Hematopoietic multipotent progenitor cell treated with erythropoietin and hydrocortisone succinate and interleukin-3 and kit ligand, for 15 days (in vitro differentiated cells): ENCODE measurements at places on chromosomes 1 and 21.

DNA sequence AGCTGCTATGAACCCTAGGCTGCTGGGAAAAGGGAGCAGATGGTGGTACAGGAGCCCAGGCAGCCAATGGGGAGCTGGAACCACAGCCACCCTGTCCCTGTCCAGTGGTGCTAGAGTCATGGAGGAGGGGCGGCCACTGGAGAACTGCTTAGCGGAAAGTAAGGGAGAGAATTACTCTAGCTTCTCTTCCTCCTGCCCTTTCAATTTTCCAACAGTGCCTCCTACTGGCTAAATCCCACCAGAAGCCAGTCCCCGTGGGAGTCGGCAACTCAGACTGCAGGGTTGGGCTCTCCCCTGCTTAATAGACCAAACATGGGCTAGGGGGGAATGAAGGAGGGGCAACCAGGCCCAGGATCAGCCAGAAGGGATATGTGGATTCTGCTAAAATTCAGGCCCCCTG lies 154.5 kb downstream of the ACTL8 start:
- DNase-seq: no peak

DNA sequence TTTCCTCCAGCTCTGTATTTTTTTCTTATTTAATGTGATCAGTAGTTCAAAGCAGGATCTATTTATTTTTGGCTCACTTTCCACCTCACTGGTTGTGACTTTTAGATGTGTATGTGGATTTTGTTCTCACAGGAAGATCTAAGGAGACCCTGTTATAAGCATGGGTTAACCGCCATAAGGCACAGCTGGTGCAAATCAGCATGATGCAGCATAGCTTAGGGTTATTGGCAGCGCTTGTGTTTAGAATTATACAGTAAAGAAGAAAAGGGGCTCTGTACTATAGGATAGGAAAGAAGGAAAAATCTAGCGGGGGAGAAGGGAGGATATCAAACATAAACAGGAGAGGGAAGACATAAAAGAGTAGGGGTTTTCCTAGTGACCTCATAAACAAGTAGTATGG lies 26.9 kb upstream of the RGL1 start:
- DNase-seq: no peak

DNA sequence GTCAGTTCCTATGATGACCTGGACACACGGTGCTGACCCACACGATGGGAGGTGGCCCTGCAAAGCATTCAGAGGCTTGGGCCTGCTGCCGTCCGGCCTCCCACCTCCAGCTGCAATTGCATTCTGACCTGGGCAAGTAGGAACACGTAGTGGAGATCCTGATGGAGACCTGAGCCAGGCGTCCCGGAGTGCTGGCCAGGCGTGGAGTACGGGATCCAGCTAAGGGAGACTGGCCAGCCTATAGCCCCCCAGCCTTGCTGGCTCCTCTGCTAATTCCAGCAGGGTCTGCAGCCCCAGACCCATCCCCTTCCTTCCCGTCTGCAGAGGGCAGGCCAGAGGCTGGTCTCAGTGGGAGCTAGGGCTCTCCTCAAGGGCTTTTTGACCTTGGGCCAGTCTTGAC lies 11.2 kb downstream of the CD46 start:
- no peak for DNase-seq

DNA sequence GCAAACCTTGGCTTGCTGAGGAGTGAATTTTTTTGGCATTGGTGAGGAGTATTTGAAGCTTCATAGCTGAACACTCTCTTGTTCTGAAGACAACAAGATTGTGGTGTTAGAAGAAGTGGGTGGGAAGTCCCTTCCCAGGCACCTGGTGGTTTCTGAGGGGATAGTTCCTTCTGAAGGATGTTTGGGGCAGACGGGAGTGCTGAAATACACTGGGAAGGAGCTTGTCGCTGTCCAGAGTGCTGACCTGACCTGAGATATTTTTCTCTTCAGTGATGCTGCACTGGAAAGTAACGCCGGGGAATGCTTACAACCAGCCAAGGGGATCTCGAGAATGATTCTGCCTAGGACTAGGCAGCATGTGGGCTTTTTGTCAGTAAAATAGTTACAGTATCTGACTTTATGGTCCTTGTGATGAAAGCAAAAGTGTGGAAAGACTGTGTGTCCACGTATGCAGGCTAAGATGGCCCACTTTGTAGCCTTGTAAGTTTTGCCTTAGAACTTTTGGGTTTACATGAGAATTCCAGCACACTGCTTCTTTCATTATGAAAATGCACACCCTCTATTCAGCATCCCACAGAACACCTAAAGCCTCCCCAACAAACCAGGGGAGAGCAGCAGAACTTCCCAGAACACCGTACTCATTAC lies 33.1 kb upstream of the NFASC start:
- DNase-seq: no peak

- no peak for DNase-seq
Measured at GRCh38 chr1:112237983-112238545, 157.9 kb upstream of the CTTNBP2NL start.

- peak; percentile 86 for DNase-seq
Measured at GRCh38 chr1:12229835-12230548, at the start of gene VPS13D. Gene VPS13D, plus strand, starts transcription at chr1:12230030. Its CDS starts 4,237 bp downstream, at chr1:12234267.

DNA sequence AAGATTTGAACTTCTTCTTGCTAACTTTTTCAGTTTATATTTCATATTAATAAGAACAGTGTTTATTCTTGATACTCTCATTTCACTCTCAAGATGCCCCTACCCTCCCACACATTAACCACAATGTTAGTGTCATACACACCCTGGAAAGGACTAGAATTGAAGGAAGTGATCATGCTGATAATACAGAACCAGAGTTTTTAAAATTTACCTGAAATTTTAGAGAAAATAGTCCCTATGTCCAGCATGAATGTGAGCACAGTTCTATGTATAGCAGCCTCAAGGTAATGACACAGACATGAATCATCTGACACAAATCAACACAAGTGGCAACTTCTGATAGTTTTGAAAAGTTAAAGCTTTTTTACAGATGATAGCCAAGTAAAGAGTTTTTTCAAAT lies 26.0 kb downstream of the RGS1 start:
- DNase-seq: no peak

DNA sequence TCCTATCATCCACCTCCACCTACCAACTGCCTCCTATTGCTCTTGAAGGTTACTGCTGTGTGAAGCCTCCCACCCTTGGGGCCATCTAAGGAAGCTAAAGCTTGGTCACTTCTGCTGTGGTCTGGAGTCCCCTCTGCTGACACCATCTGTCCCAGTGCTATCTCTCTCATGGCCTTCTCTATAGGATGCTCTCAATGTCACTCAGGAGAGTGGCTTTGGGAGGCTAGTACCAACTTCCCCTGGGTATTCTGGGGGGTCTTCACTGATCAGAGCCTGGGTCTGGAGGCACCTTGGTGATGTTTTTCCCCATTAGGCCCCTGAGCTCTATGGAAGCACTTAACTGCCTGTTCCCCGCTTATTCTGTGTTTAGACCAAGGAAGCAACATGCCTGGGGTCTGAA lies 12.3 kb upstream of the NCF2 start:
- DNase-seq: no peak

- DNase-seq: no peak
Measured at GRCh38 chr21:34135330-34135729, 62.0 kb downstream of the MRPS6 start.

GRCh38 chr1:178940068-178940765 lies 69.3 kb upstream of the ANGPTL1 start:
- no peak for DNase-seq

- DNase-seq: no peak
Measured at GRCh38 chr1:20729990-20730689, 2.4 kb downstream of the SH2D5 start.

DNA sequence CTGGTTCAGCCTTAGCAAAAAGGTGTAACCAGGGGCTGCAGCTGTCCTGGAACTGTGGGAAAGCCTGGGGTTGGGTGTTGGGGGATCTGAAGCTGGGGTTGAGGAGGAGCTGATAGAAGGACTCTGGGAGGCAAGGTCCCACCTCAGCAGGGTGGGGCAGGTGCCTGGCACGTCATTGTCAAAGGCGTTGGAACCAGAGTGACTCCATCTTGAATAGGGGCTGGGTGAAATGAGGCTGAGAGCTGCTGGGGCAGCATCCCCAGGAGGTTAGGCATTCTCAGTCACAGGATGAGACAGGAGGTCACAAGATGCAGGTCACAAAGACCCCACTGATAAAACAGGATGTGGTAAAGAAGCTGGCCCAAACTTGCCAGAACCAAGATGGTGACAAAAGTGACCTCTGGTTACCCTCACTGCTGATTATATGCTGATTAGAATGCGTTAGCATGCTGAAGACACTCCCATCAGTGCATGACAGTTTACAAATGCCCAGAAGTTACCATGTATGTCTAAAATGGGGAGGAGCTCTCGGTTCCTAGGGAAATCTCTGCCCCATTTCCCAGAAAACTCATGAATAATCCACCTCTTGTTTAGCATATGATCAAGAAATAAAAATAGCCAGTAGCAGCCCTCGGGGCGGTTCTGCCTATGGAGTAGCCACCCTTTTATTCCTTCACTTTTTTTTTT lies 85.4 kb downstream of the IER5 start:
- DNase-seq: no peak

- no peak for DNase-seq
Measured at GRCh38 chr1:212914789-212915188, 35.6 kb upstream of the VASH2 start.

DNA sequence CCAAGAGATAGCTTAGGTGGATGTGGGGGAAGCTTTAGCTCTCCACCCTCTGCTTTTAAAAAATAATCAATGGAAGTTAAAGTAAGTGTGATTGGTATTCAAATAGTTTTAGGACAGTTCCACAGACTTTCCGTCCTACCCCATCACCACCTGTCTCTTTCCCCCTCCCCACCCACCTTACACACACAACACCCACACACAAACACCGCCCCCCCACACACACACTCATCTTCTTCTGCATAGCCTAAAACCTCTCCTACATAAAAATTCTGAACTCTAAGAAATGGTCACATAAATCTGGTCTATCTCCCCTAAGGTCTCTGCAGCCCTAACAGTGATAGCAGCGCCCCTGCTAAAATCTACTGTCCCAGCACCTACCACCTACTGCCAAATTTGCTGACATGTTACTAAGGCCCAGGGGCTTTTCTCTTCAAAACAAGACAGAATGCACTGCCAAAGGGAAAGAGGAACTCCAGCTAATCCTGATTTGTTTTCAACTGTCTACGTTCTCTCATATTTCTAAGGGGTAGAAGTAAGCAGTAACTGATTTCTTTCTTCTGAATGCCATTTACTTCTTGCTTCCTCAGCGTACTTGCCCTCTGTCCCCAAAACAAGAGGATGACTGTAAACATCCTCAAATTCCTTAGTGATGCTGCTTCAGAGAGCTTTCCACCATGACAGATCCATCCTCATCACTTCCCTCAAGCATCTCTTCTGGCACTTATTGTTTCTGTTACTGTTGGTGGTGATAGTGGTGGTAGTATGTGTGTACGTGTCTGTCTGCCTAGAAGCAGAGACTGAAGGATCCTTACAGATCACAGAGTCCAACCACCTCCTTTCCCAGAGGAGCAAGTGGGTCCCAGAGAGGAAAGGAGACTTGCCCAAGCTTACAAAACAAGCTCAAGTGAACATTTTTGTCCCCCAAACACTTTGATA lies 56.8 kb downstream of the LUZP1 start:
- DNase-seq: no peak

GRCh38 chr1:33443080-33443704 lies 12.3 kb upstream of the PHC2 start:
- no peak for DNase-seq

- DNase-seq: no peak
Measured at GRCh38 chr1:24936684-24937083, 6.6 kb upstream of the RUNX3 start.

DNA sequence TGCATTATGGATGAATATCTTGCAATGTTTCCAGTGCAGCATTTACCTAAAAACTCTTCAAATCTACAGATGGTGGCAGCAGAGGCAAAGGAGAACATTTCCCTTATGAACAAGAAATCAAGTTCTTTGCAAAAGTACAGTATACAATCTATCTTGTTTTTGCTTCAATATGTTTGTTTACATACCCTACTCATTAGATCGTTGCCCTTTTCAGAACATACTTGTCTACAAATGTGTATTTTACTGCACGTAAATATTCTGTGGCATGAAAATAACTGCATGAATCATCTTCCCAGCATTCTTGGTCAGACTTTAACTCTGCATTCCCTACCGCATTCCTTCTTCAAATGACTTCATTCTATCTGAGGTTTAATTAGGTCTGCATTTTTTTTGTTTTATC lies 212.7 kb downstream of the ZP4 start:
- no peak for DNase-seq

GRCh38 chr1:228464487-228464983 lies 22.6 kb upstream of the RNF187 start:
- peak; percentile 80 for DNase-seq

- no peak for DNase-seq
Measured at GRCh38 chr1:54542962-54543539, 5.0 kb upstream of the ACOT11 start.

GRCh38 chr1:10471411-10472219 lies 714 bp downstream of the DFFA start:
- no peak for DNase-seq

- no peak for DNase-seq
Measured at GRCh38 chr1:111733183-111733991, 5.8 kb downstream of the INKA2 start.
